ENCODE measurements at places on chromosomes 4 and X. TPM values are rescaled to one million over a fixed set of nuclear protein-coding genes. Genes with fewer than 3 reads are reported as not detected.
A peak's percentile ranks its signal among the peaks of the same experiment; 100 is the strongest.

- no peaks in the 10 kb centered on the region for H3K36me3 ChIP-seq
- H3K27me3 ChIP-seq, result no peaks in the 10 kb centered on the region
- H3K27ac ChIP-seq, result no peak overlapping the region
- DNase-seq, result no peak
Measured at GRCh38 chr4:133802359-133803140, 399.0 kb downstream of the PABPC4L start.

DNA sequence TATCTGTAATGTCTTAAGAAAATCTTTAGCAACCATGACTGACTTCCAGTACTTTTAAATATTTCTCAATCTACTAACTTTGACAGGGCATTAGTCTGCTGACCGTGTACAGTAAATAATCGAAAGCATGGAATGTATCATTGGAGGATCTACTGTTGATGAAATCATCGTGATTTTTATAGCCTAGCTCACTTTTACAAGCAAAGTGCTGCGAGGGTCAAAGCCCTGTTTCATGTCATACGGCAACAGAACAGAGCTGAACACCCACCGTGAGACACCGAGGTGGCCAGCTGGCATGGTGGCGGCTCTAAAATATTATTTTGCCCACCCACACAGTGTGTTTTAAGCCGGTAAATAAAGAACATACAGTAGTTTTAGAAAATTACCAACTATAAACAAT lies 679.3 kb downstream of the FAT4 start:
- H3K36me3 ChIP-seq, result no peaks in the 10 kb centered on the region
- DNase-seq, result no peak
- no peak overlapping the region for H3K27ac ChIP-seq
- no peaks in the 10 kb centered on the region for H3K27me3 ChIP-seq
- peak overlapping the region; percentile 14 for H3K4me3 ChIP-seq
- H3K4me1 ChIP-seq, result peaks cover 20% of the 10 kb centered on the region

Gene COL25A1
- total RNA-seq, result 1.7 TPM

Gene F8A3
- total RNA-seq, result 9.4 TPM

GRCh38 chr4:137378821-137379220 lies 153.5 kb downstream of the PCDH18 start:
- H3K4me1 ChIP-seq, result no peaks in the 10 kb centered on the region
- H3K36me3 ChIP-seq, result no peaks in the 10 kb centered on the region
- no peak for DNase-seq
- H3K27me3 ChIP-seq, result no peaks in the 10 kb centered on the region
